ENCODE measurements at places on chromosomes 3 and 15.

DNA sequence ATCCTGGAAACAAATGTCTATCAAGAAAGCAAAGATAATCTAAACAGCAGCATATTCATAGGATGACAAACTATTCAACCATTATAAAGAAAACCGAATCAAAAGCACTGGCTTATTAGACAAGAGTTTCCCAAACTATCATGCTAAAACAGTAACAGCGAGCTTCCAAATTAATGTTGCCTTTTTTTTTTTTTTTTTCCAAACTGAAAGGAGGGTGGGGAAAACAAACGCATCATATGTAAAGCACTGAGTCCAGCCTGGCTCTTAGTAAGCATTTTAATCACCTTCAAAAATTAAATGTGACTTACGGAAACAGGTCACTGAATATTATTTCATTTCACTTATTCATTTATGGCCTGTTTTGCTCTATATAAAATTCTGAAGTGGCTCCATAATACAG, 2.3 kb downstream of the TJP1 start:
- DNase-seq, result no peak

DNA sequence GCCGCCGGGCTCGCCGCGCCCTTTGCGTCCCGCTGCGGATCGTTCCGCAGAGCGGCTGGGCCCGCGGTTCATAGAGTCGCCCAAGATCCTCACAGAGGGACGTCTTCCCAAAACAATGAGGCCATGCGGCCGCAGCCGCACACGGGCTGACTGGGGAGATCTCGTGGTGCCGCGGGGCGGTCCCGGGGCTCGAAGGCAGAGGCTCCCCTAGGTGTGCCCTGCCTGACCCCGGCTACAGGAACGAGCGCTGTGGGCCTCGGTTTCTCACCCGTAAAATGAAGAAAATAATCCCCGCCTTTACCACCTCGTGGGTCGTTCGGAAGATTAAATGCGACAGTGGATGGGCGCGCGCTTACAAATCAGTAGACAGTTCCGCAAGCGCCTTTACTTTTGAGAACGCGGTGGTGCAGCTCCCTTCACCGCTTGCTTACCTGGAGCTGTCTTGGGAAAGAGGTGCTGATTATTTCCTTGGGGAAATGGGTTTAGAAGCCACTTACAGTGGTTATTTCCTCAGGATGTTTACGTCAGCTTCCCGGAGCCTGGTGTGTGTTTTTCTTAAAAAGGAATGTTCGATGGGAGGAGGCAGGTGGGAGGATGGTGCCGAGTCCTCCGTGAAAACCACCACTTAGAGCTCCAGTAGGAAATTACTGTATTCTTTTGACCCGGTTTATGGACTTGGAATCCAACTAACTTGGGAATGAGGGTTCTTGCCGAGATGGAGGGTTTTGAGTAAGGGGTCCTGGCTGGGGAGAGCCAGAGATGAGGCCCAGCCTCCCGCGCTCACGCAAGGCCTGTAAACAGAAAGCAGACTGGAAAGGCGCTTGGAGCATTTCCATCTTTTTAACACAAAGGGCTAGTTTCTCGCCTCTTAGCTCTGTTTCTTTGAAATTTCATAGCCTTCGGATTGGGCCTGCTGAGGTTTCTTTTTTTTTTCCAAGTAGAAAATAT, 1.9 kb upstream of the MEX3B start:
- no peak for DNase-seq

GRCh38 chr3:42022355-42022754, 60.5 kb upstream of the ULK4 start:
- no peak for DNase-seq

DNA sequence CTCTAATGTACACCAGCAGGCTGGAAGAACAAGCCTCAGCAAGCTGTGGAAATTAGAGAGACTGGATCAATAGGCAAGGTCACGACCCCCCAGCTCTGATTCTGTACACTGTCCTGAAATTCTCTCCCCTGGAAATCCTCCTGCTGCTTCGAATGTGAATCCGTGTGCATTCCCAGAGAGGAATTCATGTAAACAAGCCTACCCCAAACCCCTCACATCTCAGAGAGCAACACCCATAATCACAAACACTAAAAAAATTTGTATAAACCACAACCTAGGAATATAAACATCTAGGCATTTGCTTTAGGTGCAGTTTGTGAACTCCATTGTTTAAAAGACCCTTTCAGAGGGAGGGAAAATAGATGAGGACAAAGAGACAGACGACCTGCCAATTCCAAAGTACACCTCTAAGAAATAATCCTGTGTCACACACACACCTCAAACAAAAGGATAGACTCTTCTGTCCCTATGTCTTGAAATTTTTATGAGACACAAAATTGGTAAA, 325.2 kb downstream of the WDR72 start:
- DNase-seq, result no peak

DNA sequence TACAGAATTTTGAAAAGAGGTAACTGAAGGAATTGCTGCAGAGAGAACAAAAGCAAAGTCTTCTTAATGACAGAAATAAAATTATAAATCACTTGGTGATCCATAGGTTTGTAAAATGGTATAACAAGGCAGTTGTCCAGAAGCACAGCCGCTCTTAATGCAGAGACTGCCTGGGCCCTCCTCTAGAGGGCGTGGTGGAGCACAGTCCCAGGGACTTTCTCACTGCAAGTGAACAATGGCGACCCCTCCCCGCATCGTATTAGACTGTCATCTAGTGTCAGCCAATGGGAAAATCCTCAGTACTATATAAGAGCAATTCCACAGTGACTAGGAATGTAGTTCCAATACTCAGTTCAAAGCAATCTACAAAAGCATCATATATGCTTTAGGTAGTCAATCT, 26.4 kb upstream of the ZBED2 start:
- no peak for DNase-seq

DNA sequence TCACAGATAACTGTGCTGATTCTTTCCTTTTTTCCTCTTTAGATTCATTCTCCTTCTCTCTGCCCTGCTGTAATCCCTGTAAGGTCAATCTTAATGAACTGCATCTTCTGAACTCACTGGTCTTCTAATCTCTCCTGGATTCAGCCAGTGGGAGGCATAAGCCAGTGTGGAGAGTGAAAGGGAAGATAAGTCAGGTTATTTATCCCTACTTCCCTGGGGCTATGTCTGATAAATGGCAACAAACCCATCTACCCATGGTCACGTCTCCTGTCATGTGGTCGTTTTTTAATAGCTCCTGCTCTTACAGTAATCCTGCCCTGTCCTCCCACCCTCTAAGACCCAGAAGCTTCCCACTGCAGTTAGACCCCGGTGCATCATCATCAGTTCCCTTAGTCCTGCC, 199.6 kb upstream of the NAALADL2 start:
- DNase-seq, result no peak

DNA sequence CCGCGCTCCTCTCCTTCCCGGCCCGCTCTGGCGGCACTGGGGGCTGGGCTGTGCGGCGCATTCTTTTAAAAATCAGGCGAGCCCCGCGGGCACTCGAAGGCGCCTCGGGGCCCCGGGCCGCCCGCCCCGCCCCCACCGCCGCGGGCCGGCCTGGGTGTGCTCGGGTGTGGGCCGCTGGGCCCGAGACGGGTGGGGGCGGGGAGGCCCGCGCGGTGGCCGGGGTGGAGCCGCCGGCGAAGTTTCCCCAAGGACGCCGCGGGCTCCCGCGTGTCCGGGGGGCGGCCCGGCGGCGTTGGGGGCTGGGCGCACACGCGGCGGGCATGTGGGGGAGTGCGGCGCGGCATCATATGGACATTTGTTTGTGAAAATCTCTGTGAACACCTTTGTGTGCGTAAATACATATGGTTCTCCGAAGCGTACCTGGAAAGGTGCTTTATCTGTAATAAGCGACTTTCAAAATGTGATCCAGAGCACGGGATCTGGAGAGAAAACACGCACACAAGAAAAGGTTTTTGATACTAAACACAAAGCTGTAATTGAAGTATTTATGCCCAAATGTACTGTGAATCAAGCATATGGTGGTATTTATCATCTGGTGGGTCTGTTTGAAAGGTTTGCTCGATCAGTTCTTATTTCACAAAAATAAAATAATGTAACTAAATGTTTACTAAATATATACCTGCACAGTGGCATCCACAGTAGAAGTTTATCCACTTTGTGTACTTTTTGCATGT, 612 bp upstream of the TBL1XR1 start:
- DNase-seq, result no peak

DNA sequence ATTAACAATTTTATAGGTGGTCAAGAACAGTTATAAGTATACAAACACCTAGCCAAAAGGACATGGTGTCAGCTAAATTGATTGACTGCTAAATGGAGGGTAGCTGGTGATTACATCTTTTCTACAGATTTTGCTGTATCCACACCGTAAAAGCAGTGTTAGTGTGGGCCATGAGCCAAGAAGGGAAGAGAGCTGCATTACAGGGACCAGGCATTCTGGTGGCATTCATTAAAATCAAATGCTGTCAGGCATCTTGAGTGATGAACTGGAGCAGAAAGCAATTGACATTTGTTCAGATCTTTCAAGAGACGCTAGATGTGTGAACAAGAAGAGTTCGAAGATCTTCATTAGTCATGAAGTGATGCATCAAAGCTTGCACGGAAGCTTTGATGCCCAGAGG, 177.9 kb downstream of the ARPP21 start:
- DNase-seq, result no peak

DNA sequence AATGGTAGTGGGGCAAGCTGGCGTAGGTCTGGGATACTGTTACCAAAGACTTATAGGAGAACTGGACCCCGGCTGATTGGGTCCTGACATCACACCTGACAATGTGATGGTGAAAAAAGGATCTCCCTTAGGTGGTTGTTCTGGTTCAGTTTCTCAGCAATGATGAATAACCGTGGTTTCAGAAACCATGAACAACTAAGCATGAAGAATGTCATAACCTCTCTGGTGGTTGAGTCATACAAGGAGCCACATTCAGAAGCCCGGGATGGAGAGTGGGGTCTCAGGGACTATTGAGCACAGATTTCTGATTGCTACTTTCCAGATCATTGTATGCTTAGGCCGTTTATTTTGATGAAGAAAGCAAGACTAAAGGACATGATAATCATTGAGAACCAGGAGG, 17.4 kb downstream of the GPR160 start:
- DNase-seq, result peak; percentile 30

GRCh38 chr3:57557085-57557537, 1.0 kb downstream of the PDE12 start:
- DNase-seq, result peak; percentile 24

DNA sequence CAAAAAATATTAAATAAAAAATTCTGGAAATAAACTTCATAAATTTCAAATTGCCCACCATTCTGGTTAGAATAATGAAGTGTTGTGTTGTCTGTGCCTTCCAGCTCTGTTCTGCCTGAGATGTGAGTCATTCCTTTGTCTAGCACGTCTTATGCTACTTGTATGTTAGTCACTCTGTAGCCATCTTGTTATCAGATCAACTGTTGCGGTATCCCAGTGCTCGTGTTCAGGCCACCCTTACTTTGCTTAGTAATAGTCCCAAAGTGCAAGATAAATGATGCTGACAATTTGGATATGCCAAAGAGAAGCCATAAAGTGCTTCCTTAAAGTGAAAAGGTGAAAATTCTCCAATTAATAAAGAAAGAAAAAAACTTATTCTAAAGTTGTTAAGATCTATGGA, 527.5 kb downstream of the NAALADL2 start:
- no peak for DNase-seq

GRCh38 chr3:79843180-79843579, 75.4 kb upstream of the ROBO1 start:
- DNase-seq, result no peak
